ENCODE measurements at places on chromosomes 12 and 14.

GRCh38 chr12:80509781-80510556 is 65.9 kb downstream of the PTPRQ start:
- H3K4me3 ChIP-seq: no peak overlapping the region
- no peaks in the 10 kb centered on the region for H3K27me3 ChIP-seq
- no peak for DNase-seq
- H3K36me3 ChIP-seq: peaks cover 4% of the 10 kb centered on the region

GRCh38 chr14:99654235-99654985 is 9.5 kb downstream of the HHIPL1 start:
- no peak overlapping the region for H3K4me3 ChIP-seq
- peaks cover 2% of the 10 kb centered on the region for H3K36me3 ChIP-seq
- no peak for DNase-seq
- H3K27ac ChIP-seq: no peak overlapping the region

DNA sequence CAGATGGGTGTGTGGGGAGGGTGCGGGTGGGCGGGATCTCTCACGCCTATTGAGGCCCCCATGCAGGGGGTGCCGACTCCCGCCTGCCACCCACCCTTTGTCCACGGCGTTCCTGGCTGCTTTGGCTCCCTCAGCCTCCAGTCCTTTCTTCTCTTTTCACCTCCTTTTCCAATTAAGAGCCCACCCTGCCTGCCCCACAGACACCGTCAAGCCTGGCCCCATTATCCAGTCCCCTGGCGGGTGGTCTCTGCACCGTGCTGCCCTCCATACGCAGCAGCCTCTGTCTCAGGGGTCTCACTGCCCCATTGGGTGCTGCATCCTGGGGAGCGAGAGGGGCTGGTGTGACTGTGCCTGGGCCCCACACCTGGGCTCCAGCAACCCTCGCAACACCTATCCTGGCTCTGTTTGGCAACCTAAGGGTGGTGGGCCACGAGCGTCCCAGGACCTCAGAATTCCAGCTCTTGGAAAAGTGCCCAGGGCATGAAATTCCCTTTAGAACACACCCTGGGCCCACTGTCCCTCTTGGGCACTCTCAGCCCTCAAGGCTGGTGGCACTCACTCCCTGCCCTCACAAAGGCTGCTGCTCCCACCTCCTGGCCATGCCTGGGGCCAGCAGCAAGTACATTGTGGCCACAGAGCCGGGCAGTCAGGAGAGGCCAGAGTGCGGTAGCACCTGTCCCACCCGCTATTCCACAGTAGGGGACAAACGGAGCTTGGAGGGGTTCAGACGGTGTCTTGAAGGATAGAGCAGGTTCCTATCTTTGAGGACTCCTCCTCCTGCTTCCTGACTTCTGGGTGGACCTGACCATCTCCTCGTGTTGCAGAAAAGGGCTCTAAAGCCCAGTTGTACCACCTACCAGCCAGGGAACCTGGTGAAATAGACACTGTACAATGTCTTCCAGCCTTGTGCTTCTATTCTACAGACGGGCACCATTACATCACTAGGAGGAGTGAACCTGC is 114.1 kb downstream of the KIF26A start:
- H3K27me3 ChIP-seq: peaks cover 26% of the 10 kb centered on the region
- DNase-seq: no peak
- H3K27ac ChIP-seq: no peak overlapping the region
- H3K4me3 ChIP-seq: no peak overlapping the region

DNA sequence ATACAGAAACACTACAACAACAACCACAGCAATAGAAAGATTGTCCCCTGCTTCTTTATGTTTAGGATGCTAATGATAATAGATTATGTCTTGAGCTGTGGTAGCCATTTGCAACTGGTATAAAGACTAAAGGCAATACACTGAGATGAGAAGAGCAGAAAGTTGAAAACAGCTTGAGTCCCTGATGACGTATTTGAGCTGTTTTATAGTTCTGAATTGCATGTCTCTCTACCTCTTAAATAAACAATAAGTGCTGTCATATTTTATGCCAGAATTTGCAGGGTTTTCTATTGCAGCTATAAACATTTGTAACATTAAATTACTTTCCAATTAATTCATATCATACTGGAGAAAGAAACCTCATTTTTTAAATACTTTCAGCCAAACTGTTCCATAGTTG is 1242.0 kb downstream of the LRFN5 start:
- no peaks in the 10 kb centered on the region for H3K4me1 ChIP-seq
- H3K36me3 ChIP-seq: no peaks in the 10 kb centered on the region
- H3K27ac ChIP-seq: no peak overlapping the region

GRCh38 chr14:56193347-56193746 is 75.1 kb downstream of the PELI2 start:
- H3K4me3 ChIP-seq: no peak overlapping the region
- peaks cover 9% of the 10 kb centered on the region for H3K4me1 ChIP-seq
- DNase-seq: no peak

- no peak overlapping the region for H3K4me3 ChIP-seq
- H3K27me3 ChIP-seq: peaks cover 23% of the 10 kb centered on the region
- no peak for DNase-seq
- H3K4me1 ChIP-seq: no peaks in the 10 kb centered on the region
Observed at GRCh38 chr14:51392416-51392815, 152.4 kb downstream of the TMX1 start.

DNA sequence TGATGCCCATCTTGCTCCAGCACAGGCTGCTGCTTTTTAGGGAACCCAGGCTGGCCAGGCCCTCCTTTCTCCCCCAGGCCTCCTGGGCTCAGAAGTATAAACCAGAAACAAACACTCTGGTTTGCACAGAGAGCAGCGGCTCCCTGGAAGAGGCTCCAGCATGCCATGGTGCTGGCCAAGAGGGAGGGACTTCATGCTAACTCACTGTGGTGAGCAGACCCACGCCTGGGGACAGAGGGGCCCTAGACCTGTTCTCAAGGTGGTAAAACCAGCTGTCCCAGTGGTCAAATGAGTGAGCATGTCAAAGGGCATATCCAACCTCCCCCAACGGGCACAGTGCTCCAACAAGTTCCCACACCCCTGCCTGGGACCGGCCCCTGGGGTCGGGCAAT is 15.5 kb downstream of the BCL11B start:
- H3K27ac ChIP-seq: peak overlapping the region; percentile 98
- H3K36me3 ChIP-seq: peaks cover 99% of the 10 kb centered on the region
- peaks cover 83% of the 10 kb centered on the region for H3K4me1 ChIP-seq
- H3K4me3 ChIP-seq: peak overlapping the region; percentile 99

GRCh38 chr14:58356268-58356667 is 39.5 kb upstream of the TOMM20L start:
- no peak for DNase-seq
- H3K4me3 ChIP-seq: no peak overlapping the region
- no peak overlapping the region for H3K27ac ChIP-seq
- H3K27me3 ChIP-seq: no peaks in the 10 kb centered on the region
- H3K36me3 ChIP-seq: peaks cover 63% of the 10 kb centered on the region
- peaks cover 23% of the 10 kb centered on the region for H3K4me1 ChIP-seq

DNA sequence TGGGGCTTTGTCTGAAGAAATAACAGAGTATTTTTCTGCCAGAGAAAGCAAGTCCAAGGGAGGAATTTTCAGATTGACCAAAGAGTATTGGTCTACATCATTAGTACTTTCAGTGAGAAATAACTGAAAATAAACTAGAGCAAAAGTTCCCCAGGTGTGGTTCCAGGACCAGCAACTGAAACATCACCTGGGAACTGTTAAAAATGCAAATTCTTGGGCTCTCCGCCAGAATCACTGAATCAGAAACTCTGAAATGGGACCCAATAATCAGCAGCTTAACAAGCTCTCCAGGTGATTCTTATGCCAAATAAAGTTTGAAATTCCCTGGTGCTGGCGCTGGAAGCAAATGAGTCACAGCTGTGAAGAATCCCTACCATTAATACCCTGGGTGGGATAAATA is 52.1 kb downstream of the EIF2S3B start:
- peak overlapping the region; percentile 74 for H3K4me3 ChIP-seq
- peak overlapping the region; percentile 94 for H3K27ac ChIP-seq
- H3K4me1 ChIP-seq: peaks cover 42% of the 10 kb centered on the region
- H3K27me3 ChIP-seq: no peaks in the 10 kb centered on the region
- peaks cover 44% of the 10 kb centered on the region for H3K36me3 ChIP-seq

DNA sequence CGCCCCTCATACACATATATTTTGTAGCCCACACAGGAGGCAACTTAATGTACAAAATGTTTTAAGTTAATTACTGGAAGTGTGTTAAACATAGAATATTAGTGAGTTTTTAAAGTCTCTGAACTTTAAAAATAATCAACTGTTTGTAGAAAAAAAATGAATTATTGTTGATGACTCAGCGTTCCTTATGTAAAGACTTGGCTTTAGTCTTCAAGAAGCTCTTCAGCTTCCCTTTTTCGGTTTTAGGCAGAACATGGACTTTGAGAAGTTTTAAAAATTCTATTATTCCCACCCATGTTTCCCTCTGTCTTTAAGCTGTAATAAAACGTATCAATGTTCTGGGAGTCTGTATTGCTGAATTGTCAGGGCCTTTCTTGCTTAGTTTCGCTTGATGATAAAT is 269.5 kb downstream of the FBXL14 start:
- no peak overlapping the region for H3K4me3 ChIP-seq
- DNase-seq: no peak
- no peaks in the 10 kb centered on the region for H3K36me3 ChIP-seq
- no peak overlapping the region for H3K27ac ChIP-seq
- H3K4me1 ChIP-seq: peaks cover 4% of the 10 kb centered on the region
- H3K27me3 ChIP-seq: no peaks in the 10 kb centered on the region

DNA sequence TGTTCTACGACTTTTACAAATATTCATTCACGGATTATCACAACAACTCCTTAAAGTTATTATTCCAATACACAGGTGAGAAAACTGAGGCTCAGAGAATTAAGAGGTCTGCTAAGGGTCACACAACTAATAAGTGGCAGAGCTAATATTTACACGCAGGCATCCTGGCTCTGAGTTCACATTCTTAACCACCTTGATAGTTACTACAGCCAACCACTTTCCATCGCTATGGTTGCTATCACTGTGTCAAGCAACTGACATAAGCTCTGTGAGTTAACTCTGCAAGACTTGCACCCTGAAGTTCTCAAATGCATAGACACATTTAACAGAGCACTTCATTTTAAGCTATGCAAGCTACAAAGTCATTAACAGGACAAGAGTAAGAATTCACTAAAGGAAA is 3.7 kb downstream of the GLT8D2 start:
- peaks cover 7% of the 10 kb centered on the region for H3K27me3 ChIP-seq
- no peak for DNase-seq
- H3K36me3 ChIP-seq: no peaks in the 10 kb centered on the region
- peaks cover 4% of the 10 kb centered on the region for H3K4me1 ChIP-seq

DNA sequence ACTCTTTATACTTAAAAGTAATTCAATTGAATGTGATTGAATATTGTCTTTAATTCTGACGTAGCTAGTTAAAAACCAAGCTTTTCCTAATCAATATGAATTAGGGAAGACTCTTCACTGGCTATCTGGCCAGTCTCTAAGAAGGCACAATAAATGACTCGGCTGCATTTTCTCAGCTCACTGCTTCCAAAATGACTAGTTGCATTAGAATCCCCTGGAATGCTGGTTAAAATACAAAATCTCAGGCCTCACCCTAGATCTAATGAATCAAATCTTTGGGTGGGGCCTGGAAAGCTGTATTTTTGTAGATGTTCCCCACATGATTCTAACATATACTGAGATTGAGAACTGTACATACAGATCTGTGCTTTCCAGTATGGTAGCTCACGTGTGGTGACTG is 242.1 kb downstream of the CHST11 start:
- DNase-seq: no peak
- no peak overlapping the region for H3K27ac ChIP-seq
- H3K4me1 ChIP-seq: peaks cover 46% of the 10 kb centered on the region

GRCh38 chr12:89101440-89101839 is 250.9 kb downstream of the DUSP6 start:
- no peaks in the 10 kb centered on the region for H3K4me1 ChIP-seq
- H3K27me3 ChIP-seq: peaks cover 9% of the 10 kb centered on the region
- no peak overlapping the region for H3K4me3 ChIP-seq
- no peak overlapping the region for H3K27ac ChIP-seq

- H3K4me1 ChIP-seq: peaks cover 64% of the 10 kb centered on the region
- peak overlapping the region; percentile 57 for H3K4me3 ChIP-seq
- H3K36me3 ChIP-seq: no peaks in the 10 kb centered on the region
- peak overlapping the region; percentile 69 for H3K27ac ChIP-seq
Observed at GRCh38 chr12:46585854-46586621, 213.5 kb upstream of the SLC38A2 start.

GRCh38 chr12:45458854-45459807 is 243.2 kb downstream of the ANO6 start:
- no peak overlapping the region for H3K4me3 ChIP-seq
- H3K27me3 ChIP-seq: peaks cover 11% of the 10 kb centered on the region
- H3K36me3 ChIP-seq: no peaks in the 10 kb centered on the region
- no peak overlapping the region for H3K27ac ChIP-seq

DNA sequence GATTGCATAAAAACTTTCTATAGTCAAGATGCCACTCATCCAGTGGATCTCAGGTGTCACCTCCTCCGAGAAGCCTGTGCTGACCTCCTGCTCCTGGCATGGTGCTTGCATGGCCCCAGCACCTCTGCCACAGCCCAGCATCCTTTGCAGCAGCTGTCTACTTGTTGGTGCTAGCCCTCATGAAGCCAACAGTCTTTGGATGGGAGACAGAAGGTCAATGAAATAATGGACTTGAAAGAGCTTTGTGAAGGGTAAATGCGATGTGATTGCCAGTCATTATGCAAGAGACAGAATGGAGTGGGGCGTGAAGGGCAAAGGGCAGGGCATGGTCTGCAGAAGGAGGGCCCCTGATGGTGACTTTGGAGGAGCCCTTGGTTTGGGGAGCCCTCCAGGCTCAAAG is 63.0 kb upstream of the CLMN start:
- no peaks in the 10 kb centered on the region for H3K4me1 ChIP-seq
- no peaks in the 10 kb centered on the region for H3K36me3 ChIP-seq
- H3K4me3 ChIP-seq: no peak overlapping the region
- H3K27ac ChIP-seq: no peak overlapping the region

- H3K27ac ChIP-seq: no peak overlapping the region
- DNase-seq: no peak
- H3K4me3 ChIP-seq: no peak overlapping the region
- peaks cover 3% of the 10 kb centered on the region for H3K36me3 ChIP-seq
Observed at GRCh38 chr14:49209416-49209815, 376.8 kb downstream of the RPS29 start.

DNA sequence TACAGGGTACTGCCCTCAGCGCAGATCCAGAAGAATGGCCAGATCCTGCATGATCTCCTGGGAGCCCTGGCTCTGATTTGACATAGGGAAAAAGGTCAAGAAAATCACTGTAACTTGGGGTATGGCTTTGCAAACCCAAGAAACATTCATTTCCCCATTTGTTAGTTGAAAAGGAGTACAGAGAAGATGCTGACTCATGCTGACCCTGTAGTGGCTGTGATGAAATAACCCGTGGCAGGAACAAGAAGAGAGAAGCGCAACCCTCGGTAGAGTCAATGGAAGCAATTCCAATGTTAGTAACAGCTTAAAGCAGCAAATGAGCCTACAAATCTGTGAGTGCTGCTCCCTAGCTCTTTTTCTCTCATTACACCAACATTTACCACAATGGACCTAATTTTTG is 281.6 kb upstream of the NPAS3 start:
- no peaks in the 10 kb centered on the region for H3K27me3 ChIP-seq
- DNase-seq: no peak
- no peak overlapping the region for H3K27ac ChIP-seq

GRCh38 chr12:41188841-41189394 is 798 bp downstream of the PDZRN4 start:
- H3K4me1 ChIP-seq: no peaks in the 10 kb centered on the region
- H3K27me3 ChIP-seq: peaks cover 25% of the 10 kb centered on the region
- no peak overlapping the region for H3K4me3 ChIP-seq
- H3K36me3 ChIP-seq: no peaks in the 10 kb centered on the region
- no peak for DNase-seq

- DNase-seq: no peak
- no peak overlapping the region for H3K4me3 ChIP-seq
- no peaks in the 10 kb centered on the region for H3K4me1 ChIP-seq
- peaks cover 2% of the 10 kb centered on the region for H3K36me3 ChIP-seq
Observed at GRCh38 chr14:22753586-22753985, 12.9 kb upstream of the OXA1L start.

Measured in effector memory CD8-positive, alpha-beta T cell (primary cell).